CD4-positive, CD25-positive, alpha-beta regulatory T cell (primary cell): ENCODE measurements at places on chromosomes 1 and 21. TPM values are rescaled to one million over a fixed set of nuclear protein-coding genes. Genes with fewer than 3 reads are reported as not detected.

GRCh38 chr1:94522304-94522703, 19.3 kb downstream of the F3 start:
- no peak overlapping the region for H3K27ac ChIP-seq
- H3K36me3 ChIP-seq: peaks cover 10% of the 10 kb centered on the region
- no peak for DNase-seq
- no peak overlapping the region for H3K4me3 ChIP-seq

DNA sequence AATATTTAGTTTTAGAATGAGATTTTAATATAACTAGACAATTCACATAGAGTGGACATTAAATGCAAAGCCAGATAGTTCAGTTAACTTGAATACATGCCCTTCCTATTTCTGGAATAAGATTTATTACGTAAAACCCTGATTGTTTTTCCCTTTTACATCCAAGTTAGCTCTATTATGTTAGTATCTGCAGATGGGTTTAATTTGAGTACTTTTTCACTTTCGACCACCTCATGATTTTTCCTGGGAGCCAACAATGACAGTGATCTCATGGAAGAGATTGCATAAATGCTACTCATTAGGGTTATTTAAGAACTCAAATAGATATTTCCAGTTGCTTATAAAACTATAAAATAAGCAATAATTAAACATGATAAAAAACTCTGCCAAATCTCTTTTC, 199.4 kb upstream of the PTGFR start:
- H3K4me1 ChIP-seq: no peaks in the 10 kb centered on the region
- no peak for DNase-seq
- no peaks in the 10 kb centered on the region for H3K36me3 ChIP-seq
- H3K4me3 ChIP-seq: no peak overlapping the region
- H3K27me3 ChIP-seq: no peaks in the 10 kb centered on the region
- no peak overlapping the region for H3K27ac ChIP-seq

DNA sequence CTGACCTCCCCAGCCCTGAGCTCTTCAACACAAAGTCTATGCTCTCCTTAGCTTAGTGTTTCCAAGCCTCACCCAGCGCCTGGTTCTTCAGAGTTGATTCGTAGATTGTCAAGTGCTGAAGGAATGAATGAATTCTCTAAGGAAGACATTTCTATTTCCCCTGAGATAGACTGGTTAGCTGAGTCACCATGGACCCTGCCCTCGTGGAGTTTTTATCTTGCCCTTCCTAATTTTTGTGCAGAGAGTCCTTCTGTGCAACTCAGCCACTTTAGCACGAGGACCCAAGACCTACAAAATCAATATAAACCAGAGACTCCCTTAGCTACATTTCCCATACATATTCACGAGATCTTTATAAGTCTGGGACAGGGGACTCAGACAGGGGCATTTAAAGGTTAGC, 2.6 kb upstream of the CD244 start:
- H3K27ac ChIP-seq: no peak overlapping the region
- DNase-seq: no peak
- H3K4me3 ChIP-seq: no peak overlapping the region

DNA sequence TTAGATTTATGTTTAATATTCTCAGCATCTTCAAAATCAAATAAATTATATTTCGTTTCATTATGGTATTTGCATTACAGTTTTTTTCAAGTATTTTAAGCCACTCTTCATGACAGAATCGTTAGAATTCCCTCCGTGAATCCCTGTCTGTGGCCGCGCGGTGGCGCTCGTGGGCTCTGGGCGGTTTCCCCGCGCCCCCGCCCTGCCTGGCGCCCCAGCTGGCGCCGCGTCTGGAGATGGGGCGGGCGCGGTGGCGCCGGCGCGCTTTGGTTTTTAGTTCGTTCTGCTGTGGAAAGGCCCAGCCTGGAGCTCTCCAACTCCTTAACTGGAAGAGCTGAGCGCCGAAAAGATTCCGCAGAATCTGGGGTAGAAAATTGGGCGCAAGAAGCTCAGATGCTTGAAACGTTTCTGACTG, 25.7 kb downstream of the PRMT2 start:
- H3K4me1 ChIP-seq: no peaks in the 10 kb centered on the region
- H3K27ac ChIP-seq: no peak overlapping the region
- no peaks in the 10 kb centered on the region for H3K27me3 ChIP-seq
- H3K36me3 ChIP-seq: peaks cover 44% of the 10 kb centered on the region
- no peak overlapping the region for H3K4me3 ChIP-seq
- peak; percentile 63 for DNase-seq

DNA sequence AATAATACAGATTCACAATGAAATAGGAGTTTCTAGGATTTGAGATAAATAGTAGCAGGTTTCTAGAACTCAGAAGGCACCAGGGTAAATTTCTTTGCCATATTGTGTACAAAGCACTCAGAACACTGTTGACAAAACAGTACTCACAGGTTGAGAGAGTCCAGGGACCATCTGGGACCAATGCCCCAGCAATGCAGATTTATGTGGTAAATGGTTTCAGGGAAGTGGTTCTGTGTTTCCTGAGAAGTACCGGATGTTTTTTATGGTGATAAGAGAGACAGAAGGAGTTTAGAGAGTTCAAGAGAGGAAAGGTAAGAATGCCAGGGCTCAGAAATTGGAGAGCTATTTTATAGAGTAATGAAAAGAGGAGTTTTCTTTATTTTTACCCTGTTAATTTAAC, 29.6 kb upstream of the DIPK1A start:
- peaks cover 22% of the 10 kb centered on the region for H3K4me1 ChIP-seq
- peak overlapping the region; percentile 48 for H3K27ac ChIP-seq
- DNase-seq: peak; percentile 88
- no peaks in the 10 kb centered on the region for H3K36me3 ChIP-seq

DNA sequence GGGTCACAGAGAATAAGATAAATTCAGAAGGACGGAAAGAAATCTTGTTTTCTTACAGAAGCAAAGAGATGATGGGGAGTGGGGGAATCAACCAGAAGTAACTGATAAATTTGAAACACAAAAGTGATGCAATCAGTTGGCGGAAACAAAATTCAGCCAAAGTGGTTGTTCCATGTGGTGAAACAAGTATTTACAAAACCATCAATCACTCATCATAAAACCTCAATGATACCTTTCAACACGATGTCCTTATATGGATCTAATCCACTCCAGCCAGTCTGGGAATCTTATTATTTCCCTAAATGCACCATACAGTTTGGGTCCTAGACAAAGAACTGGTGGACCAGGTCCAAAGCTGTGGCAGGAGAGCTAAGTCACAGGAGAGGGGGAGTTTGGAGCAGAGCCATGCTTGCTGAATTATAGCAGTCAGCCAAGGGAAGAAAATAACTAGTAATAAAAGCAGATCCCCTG, 303.8 kb upstream of the LRRC7 start:
- no peak for DNase-seq
- H3K4me1 ChIP-seq: no peaks in the 10 kb centered on the region
- H3K36me3 ChIP-seq: no peaks in the 10 kb centered on the region
- H3K27me3 ChIP-seq: no peaks in the 10 kb centered on the region
- H3K4me3 ChIP-seq: no peak overlapping the region
- H3K27ac ChIP-seq: no peak overlapping the region

- DNase-seq: no peak
- peaks cover 13% of the 10 kb centered on the region for H3K27me3 ChIP-seq
Measured at GRCh38 chr1:206512058-206512850, 4.9 kb downstream of the RASSF5 start.

DNA sequence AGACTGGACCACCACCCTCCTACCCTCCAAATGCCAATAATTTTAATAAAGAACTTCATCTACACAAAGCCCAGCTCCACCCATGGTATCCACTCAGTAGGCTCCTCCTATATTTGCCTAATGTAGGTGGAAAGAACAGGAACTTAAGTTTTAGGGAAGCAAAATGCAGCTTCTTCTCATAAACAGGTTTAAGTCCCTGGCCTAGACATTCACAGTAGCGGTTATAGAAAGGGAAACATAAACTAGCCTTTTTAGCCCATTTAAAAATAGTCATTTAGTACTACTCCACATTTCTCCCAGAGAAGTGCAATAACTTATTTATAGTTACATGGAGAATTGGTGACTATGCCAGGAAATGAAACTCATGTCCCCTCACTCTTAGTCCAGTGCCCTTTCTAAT, 56.6 kb upstream of the CPLANE2 start:
- H3K27me3 ChIP-seq: no peaks in the 10 kb centered on the region
- H3K4me3 ChIP-seq: no peak overlapping the region
- H3K27ac ChIP-seq: no peak overlapping the region
- no peak for DNase-seq
- peaks cover 45% of the 10 kb centered on the region for H3K36me3 ChIP-seq

- peaks cover 61% of the 10 kb centered on the region for H3K4me1 ChIP-seq
- peaks cover 5% of the 10 kb centered on the region for H3K36me3 ChIP-seq
- H3K27ac ChIP-seq: peak overlapping the region; percentile 69
- no peaks in the 10 kb centered on the region for H3K27me3 ChIP-seq
- DNase-seq: no peak
Measured at GRCh38 chr1:149844650-149845255, 54.6 kb upstream of the BOLA1 start.

GRCh38 chr21:41695513-41695912, 71.3 kb downstream of the RIPK4 start:
- H3K4me1 ChIP-seq: no peaks in the 10 kb centered on the region
- H3K36me3 ChIP-seq: no peaks in the 10 kb centered on the region
- no peaks in the 10 kb centered on the region for H3K27me3 ChIP-seq
- H3K4me3 ChIP-seq: no peak overlapping the region

DNA sequence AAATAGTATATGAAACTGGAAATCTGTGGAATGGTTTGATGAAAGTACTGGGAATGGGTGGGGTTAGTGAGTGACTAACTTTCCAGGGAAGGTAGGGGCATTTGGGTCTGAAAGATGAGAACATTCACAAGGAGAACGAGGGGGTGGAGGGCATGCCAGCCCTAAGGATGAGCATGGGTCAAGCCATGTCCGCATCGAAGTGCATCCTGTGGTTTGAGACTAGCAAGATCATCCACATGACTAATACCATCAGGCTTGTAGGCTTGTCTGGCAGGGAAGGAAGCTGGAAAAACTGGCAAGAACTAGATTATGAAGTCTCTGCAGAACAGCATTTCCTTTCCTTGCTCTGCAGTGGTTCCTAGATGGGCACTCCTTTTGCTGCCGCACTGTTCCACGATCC, 70.4 kb upstream of the UBE2U start:
- no peak for DNase-seq
- H3K27me3 ChIP-seq: no peaks in the 10 kb centered on the region
- no peak overlapping the region for H3K4me3 ChIP-seq
- no peaks in the 10 kb centered on the region for H3K36me3 ChIP-seq

- no peak overlapping the region for H3K27ac ChIP-seq
- DNase-seq: no peak
Measured at GRCh38 chr1:107623431-107623830, 341.5 kb downstream of the VAV3 start.

GRCh38 chr1:207495801-207496792, at the start of gene CR1:
Gene CR1, plus strand, starts transcription at chr1:207496157. Its CDS starts 111 bp downstream, at chr1:207496268.
- no peak for DNase-seq
- no peaks in the 10 kb centered on the region for H3K36me3 ChIP-seq
- no peaks in the 10 kb centered on the region for H3K4me1 ChIP-seq
- peaks cover 34% of the 10 kb centered on the region for H3K27me3 ChIP-seq
- H3K27ac ChIP-seq: no peak within 1 kb of the TSS

The ETV3L gene
- total RNA-seq: not detected

The MTF2 gene
- 53.0 TPM for total RNA-seq

The MYOG gene
- total RNA-seq: not detected

The NBPF9 gene
- 51.0 TPM for total RNA-seq

The S100A9 gene
- total RNA-seq: not detected

The TMEM234 gene
- total RNA-seq: 14.2 TPM

The ZCCHC17 gene
- total RNA-seq: 14.3 TPM

The MACF1 gene
- total RNA-seq: 431 TPM

The KHDC4 gene
- 60.1 TPM for total RNA-seq

The NGF gene
- not detected for total RNA-seq

The HUNK gene
- total RNA-seq: not detected

The CELA3B gene
- total RNA-seq: not detected

The LRRC53 gene
- not detected for total RNA-seq

The GUK1 gene
- 270 TPM for total RNA-seq
